ENCODE measurements at places on chromosomes 7 and 10. TPM values are rescaled to one million over a fixed set of nuclear protein-coding genes. Genes with fewer than 3 reads are reported as not detected.

- no peak for DNase-seq
Observed at GRCh38 chr7:38554586-38554985, 76.6 kb downstream of the AMPH start.

The ADCY1 gene
- polyA plus RNA-seq = 3.1 TPM

- no peak for DNase-seq
Observed at GRCh38 chr7:30561389-30561788, 33.3 kb upstream of the GARS1 start.

The ZNF853 gene
- 13.8 TPM for polyA plus RNA-seq

DNA sequence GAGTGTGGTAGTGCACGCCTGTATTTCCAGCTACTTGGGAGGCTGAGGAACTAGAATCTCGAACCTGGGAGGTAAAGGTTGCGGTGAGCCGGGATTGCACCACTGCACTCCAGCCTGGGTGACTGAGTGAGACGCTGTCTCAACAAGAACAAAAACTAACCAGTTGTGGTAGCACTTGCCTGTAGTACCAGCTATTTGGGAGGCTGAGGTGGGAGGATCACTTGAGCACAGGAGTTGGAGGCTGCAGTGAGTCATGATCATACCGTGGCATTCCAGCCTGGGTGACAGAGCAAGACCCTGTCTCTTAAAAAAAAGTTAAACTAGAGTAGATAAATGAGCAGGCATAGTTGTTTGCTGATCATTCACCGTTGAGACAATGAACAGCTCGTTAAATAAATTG lies 48.9 kb downstream of the CUX1 start:
- no peak for DNase-seq
